ENCODE measurements at places on chromosomes 12 and 14.

DNA sequence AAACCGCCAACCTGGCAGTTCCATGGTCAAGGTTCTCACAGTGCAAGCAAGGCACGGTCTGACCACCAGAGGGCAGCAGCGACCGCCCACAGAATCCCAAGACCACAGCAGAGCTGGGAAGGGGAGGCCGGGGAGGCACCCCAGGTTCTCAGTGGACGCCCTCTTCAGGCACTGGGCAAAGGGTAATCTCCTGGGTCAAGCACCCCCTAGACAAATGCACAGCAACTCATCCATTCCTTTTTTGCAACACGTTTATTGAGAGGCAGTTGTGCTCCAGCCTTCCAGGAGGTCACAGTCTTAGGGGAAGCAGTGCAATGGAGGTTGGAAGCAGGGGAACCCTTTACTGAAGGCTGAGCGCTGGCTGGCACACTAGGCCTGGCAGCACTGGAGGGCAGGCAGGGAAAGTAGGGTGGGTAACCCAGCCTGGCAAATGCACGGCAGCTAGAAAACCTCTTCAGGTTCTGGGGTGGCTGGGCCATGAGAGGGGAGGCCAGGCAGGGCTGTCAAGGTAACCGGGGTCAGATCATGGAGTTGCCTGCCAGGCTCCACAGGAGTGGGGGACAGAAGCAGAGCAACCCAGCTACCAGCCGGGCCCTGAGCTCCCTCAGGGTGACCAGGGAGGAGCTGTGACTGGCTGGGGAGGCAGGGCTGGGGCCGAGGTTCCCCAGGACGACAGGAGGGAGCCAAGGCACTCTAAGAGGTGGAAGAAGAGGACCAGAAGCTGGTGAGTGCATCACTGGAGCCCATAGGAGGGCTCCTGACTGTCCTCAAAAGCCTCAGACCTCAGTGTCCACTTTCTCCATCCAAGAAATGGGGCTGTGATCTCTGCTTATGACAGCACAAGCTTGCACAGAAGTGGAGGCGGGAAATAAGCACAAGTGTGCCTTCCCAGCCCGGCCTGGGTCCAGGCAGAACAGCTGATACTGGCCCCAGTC, 1.8 kb upstream of the RHOF start:
- DNase-seq: no peak

DNA sequence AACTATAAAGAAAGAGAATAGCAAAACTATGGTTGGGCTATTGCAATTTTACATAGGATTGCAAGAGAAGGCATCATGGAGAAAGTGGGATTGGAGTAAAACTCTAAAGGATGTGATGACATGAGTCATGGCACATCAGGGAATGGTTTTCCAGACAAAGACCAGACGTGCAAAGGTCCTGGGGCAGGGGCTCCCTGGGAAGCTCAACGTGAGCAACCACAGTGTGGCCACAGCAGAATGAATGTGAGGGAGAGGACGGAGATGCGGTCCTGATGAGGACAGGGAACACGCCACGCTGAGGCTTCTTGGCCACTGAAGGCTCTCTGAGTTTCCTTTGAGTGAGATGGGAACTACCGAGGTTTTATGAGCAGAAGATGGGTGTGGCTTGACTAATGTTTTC, 38.2 kb downstream of the FZD10 start:
- no peak for DNase-seq

- no peak for DNase-seq
Measured at GRCh38 chr12:11078246-11078645, 13.9 kb downstream of the TAS2R43 start.

GRCh38 chr12:76031081-76031413, 529 bp downstream of the PHLDA1 start:
- no peak for DNase-seq

GRCh38 chr14:33527023-33527634, 423.7 kb downstream of the EGLN3 start:
- DNase-seq: no peak

- no peak for DNase-seq
Measured at GRCh38 chr12:108886873-108887629, 7.2 kb downstream of the DAO start.

GRCh38 chr12:104667139-104667538, 210.4 kb downstream of the CHST11 start:
- no peak for DNase-seq

DNA sequence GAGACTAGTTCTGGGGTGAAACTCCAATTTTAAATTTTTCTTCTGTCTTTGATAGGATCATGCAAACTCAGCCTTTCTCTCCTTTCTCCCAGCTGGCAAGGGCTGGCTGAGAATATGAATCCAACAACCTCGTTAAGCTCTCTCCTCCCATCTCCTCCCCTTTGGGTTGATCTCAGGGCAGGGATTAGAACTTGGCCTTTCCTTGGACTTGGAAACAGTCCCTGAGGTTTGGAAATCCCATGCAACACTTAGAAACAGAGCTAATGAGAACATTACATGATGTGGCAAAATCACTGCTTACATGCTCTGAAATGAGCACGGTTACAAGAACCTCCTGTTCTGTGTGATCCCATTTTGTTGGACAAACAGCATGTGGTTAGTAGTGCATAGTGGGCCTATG, 31.6 kb downstream of the ACACB start:
- no peak for DNase-seq

GRCh38 chr14:94048691-94049624, 22.8 kb downstream of the OTUB2 start:
- DNase-seq: no peak

GRCh38 chr14:77208291-77208978, 26.8 kb downstream of the TMEM63C start:
- DNase-seq: peak; percentile 18

DNA sequence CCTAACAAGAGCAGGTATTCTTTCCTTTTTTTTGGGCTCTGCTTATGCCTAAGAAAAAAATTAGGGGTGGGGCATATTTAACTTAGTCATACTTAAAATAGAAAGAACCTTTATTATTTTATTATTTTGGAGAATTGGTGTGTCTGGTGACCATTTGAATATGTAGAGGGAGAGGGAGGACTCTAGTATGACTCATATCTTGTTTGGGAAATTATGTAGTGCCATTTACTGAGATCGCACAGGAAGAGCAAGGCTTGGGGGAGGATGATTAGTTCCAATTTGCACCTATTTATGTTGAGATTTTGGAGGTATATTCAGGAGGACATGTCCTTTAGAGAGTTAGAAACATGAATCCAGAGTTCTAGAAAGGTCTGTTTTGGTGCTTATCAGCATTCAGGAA, 9.9 kb downstream of the ZNF410 start:
- DNase-seq: no peak

- DNase-seq: no peak
Measured at GRCh38 chr14:37615582-37616289, 20.3 kb downstream of the TTC6 start.

DNA sequence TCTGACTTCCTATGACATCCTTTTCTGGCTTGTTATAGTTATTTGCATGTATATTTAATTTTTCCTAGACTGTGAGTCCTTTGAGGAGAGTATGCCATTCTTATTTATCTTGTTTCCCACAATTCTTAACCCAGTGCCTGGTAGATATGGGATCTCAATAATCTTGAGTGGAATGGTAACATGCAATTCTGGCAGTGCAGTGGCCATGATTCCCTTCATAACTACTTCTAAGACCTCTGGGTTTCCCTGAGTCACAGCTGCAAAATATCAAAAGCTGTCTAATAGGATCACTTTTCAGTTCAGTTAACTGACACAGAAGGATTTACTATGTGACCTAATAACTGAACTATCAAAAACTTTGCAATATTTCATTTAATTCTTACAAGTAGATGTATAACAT, 135.0 kb downstream of the ADAMTS20 start:
- DNase-seq: no peak

DNA sequence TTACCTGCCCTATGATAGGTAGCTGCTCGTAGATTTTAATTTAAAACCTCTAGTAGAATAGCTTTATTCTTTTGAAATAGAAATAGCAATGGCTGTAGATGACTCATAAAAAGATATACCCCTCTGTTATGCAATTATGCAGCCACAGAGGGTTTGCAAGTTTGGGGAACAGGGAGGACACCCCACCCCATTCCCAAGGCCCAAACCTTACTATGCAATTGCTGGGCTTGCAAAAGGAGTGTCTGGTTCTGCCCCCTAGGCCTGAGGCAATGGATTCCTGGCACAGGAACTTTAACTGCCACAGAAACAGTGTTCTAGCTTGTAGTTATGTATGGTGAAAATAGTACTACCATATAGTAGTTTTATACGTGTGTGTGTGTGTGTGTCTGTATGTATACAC, 403.3 kb downstream of the ADAMTS20 start:
- no peak for DNase-seq

- DNase-seq: no peak
Measured at GRCh38 chr12:89789862-89790261, 81.2 kb upstream of the ATP2B1 start.

DNA sequence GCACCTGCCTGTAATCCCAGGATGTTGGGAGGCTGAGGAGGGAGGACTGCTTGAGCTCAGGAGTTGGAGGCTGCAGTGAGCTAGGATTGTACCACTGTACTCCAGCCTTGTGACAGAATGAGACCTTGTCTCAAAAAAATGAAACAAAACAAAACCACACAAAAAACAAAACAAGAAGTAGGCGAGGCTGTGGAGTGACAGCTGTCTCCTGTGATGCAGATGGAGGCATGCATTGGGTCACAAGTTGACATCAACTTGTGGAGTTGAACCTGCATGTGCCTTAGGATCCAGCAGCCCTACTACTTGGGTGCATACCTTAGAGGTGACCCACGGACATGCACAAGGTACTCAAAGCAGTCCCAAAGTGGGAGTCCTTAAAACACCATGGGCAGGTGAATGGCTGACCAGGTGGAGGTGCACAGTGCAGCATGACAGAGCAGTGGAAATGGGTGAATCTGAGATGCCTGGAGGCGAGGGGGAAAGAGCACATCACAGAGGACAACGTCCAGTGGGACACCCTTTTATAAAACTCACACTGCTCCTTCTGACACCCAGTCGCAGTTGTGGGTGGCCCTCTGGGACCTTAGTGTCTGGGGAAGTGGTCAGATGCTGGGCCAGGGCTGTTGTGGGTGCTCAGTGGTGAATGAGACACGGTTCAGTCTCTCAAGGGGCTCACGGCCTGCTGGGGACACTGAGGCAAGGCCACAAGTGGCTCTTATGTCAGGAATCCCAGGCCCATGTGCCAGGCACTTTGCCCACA, 12.7 kb downstream of the PLBD2 start:
- no peak for DNase-seq

- DNase-seq: no peak
Measured at GRCh38 chr12:43282106-43282505, 269.9 kb downstream of the ADAMTS20 start.

GRCh38 chr12:100267603-100268281, 765 bp downstream of the SCYL2 start:
- DNase-seq: no peak

DNA sequence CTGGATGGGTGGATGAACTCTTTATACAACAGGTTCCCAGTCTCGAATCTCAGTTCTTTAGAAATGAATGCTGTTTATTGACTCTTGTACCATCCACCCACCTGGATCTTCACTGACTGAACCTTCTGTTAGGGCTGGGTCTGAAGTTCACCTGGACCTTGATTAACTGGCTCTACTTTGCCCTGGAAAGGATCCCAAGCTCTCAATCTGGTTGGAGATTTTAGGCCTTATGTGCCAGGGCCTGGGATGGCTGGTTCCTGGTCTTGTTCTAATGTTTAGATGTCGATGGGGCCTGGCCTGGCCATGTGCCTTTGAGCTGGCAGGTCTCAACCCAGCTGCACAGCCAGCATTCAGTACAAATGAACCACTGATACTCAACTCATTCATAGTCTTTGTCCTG, 76.5 kb upstream of the MED13L start:
- no peak for DNase-seq

DNA sequence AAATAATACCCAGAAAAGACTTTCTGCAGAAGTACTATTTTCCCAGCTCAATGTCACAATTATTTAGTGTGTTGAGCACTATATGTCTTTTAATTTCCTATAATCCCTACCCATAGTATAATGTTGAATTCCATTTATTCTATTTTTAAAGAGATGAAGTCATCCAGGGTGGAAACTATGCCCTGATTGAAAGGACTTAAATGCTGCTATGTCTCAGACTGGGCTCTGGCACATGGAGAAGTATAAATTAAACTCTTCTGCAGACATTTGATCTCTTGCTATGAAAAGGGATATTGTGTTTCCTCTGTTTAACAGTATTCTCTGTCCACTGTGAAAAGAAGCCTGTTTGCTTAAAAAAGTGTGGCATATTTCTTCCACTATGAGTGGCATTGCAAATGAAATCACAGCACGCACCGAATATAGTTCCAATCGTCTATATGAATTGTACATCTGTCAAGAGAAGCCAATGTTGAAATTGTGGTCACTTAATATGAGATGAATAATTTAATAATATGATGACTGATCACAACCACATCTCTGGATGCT, 192.3 kb downstream of the BCAT1 start:
- DNase-seq: no peak

DNA sequence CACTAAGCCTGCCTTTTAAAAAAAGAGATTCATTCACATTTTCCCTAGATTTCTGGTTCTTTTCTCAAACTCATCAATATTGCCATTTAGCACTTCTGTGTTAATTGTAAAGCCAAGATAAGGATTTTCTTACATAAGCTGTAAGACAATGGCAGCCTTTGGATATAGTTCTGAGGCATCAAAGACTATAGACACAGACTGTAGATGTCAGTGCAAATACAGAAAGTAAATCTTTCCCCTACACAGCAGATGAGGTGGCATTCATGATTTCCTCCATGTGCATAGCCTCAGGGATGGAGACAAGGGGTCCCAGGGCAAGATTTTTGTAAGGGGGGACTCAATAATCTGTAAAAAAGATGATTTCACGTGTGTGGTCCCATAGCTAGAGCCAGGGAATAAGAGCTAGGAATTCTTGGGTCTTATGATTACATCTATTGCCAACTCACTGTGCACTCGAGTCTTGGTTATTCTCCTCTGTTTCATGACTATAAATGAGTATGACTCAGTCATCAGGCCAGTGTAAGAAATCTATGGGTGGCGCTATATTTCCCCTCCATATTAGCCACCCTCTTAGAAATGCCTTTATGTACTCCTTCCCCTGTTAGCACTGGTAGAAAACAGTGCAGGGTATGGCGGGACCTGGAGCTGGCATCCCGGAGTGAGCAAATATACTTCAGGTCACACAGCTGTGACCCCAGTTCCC, 207.5 kb downstream of the EXOC5 start:
- no peak for DNase-seq

DNA sequence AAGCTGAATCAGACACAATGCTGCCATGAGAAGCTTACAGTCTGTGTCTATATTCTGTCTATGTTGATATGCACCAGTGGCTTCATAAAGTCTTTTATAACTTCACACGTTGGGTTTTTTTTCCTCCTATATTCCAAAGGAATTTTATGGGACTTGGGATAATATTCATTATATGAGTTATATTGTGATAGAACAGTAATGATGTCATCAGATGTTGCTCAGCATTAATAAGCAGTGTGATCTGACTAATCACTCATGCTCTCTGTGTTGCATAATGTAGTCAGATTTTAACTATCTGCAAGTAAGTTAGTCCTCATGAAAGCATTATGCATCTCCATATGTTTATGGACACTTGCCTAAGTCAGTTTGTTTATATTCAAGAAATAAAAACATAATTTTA, 159.6 kb downstream of the PLCZ1 start:
- peak; percentile 43 for DNase-seq
